ENCODE measurements at places on chromosomes 2 and 18.
A peak's percentile ranks its signal among the peaks of the same experiment; 100 is the strongest.

GRCh38 chr18:22318745-22319407, 98.8 kb downstream of the CTAGE1 start:
- DNase-seq, result no peak

- no peak for DNase-seq
Measured at GRCh38 chr2:125561302-125561701, 1094.7 kb upstream of the GYPC start.

DNA sequence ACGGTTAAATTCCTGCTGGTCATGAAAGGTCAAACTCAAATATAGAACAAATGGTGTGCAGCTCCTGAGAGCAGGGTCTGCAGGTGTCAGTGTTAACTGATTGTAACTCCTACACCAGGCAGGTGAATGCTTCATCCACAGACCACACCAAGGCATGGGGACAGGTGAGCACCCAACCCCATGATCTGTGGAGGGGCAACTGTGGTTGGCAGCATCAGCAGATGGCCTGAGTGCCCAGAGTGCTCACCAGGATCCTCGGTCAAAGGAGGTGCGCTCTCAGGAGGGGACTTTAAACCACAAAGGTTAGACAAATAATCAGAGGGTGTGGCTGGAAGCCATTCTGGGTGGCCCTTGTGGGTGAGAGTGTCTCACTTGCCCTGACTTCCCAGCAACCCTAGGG, 44.5 kb downstream of the PTGR3 start:
- DNase-seq, result no peak

DNA sequence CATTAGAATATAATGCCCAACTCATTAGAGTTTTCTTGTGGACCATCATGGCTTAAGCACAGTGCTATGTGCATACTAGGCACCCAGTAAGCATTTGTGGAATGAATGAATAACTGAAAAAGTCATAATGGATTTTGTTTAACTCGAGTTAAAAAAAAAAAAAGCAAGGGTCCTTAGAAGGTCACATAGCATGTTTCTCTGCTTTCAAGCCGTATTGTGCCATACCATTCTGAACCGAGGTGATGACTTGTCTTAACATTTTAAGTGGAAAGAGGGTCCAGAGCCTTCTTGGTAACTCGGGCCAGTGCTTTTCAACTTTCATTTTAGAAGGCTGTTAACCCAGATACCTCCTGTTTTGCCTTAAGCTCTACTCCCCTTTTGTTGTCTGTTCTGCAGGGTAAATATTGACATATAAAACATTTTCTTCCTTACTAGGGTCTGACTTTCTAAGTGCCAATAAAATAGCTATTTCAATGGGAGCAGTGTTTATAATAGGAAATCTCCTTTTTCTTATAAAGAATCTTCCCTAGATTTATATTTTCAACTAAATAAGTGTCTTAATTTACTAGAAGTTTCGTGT, 787 bp upstream of the ADGRF3 start:
- DNase-seq, result no peak

- DNase-seq, result no peak
Measured at GRCh38 chr2:173002751-173003541, 72.7 kb upstream of the MAP3K20 start.

DNA sequence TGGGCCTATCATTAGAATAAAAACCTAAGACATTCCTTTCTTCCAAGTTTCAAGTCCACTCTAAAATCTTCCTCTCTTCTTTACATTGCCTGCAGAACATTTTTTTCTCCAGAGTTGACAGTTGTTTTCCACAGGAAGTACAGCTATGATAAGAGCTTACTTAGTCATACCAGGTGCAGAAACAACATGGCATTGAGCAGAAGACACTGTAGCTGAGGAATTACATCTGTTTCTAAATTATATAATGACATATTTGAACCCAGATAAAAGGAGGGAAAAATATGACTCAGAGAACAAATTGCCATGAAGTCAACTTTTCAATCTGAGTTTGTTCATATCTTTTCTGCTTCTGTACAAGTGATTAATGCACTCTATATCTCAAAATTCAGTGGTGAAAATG, 30.2 kb downstream of the CMPK2 start:
- DNase-seq, result no peak

DNA sequence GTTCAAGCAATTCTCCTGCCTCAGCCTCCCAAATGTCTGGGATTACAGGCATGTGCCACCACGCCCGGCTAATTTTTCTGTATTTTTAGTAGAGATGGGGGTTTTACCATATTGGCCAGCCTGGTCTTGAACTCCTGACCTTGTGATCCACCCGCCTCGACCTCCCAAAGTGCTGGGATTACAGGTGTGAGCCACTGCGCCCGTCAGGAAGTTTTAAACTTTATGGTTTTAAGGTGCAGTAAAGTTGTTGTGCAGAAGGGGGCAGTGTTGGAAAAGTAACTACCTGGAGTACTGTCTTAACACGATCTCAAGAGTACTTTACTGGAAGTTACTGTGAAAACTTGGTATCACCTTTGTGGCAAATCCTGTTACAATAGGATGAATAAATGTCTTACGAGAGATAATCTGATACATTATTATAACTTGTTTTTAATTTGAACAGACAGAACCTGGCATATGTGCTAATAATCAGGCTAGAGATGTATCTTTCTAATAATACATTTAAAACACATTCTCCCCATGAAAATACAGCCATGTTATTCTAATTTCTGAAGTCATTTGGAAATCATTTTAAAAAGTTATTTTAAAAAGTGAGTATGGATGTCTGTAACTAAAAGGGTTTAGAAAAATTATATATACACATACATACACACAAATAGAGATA, 10.8 kb downstream of the SPDYA start:
- peak; percentile 57 for DNase-seq

- no peak for DNase-seq
Measured at GRCh38 chr2:80111185-80111584, 193.4 kb downstream of the LRRTM1 start.

DNA sequence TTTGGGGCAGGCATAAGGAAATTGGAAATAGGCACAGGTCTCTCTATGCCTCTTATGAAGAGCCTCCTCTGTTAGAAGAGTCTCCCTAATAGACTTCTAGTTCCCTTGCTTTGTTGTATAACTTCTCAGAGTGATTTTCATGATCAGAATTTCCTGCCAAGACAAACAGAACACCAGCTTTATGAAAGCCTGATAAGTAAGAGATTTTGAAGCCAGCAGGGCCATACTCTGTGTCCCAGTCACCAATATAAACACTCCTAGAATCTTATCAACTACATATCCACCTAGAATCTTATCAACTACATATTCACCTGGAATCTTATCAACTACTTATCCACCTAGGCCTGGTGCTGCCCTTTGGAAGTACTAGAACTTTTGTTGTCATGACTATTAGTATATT, 579.5 kb downstream of the ARHGAP15 start:
- DNase-seq, result no peak

GRCh38 chr2:228777855-228778355, 493.2 kb downstream of the PID1 start:
- no peak for DNase-seq

DNA sequence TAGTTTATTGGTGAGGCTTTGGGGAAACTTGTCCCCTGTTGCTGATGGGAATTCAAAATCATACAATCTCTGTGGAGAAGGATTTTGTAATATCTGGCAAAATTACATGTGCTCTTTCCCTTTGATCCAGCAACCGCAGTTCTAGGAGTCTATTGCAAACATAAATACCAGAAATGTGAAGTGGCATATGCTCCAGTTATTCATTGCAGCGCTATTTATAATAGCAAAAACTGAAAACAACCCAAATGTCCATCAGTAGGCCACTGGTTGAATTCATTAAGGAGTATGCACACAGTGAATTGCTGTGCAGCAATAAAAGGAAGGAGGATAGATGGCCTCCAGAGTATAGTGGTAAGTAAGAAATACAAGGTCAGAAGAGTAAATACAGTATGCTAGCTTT, 76.5 kb downstream of the HNRNPLL start:
- DNase-seq, result no peak

- no peak for DNase-seq
Measured at GRCh38 chr2:207754498-207755383, 15.0 kb downstream of the FZD5 start.
